IPS DF 19.7 (cell line): ENCODE measurements at places on chromosomes 11 and 22.

DNA sequence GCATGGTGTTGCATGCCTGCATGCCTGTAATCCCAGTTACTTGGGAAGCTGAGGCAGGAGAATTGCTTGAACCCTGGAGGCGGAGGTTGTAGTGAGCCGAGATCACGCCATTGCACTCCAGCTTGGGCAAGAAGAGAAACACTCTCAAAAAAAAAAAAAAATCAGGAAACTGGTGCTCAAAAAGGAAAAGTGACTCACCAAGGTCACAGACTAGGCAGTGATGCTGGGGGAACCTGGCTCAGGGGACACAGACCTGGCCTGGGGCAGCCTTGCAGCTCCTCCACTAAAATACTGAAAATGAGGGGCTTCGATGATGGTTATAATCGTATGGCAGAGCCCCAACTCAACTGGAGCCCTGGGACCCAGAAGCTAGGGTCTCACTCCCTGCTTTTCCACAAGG, 8.1 kb upstream of the SLC35E4 start:
- no peak for DNase-seq

- no peak for DNase-seq
Observed at GRCh38 chr11:2825889-2826678, 59.5 kb downstream of the CDKN1C start.

- peak; percentile 72 for DNase-seq
Observed at GRCh38 chr11:63838150-63838677, 696 bp upstream of the MARK2 start.

- no peak for DNase-seq
Observed at GRCh38 chr11:93611836-93612677, 49.4 kb upstream of the CEP295 start.

GRCh38 chr22:49948116-49948957, 12.2 kb upstream of the PIM3 start:
- DNase-seq = no peak

DNA sequence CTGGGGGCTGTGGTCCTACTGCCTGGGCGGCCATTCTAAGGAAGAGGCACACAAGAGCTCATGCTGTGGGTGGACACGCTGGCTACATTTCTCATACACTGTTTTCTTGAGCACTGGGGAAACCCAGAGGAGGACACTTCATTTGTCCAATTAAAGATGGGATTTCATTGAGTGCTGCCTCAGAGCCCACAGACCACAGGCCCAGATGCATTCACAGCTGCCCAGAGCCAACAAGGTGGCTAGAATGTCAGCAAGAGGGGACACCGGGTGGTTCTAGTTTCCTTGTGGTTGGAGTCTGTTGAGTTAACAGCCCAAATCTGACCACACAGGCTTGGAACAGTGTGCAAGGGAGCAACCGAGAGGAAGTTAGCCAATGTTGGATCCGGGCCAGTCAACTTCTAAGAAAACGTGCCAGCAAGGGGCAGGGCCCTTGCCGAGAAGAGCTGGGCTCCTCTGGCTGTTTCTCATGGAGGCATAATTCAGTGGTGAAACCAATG, 35.0 kb upstream of the SORL1 start:
- no peak for DNase-seq

GRCh38 chr11:23680488-23681230, 816.2 kb upstream of the LUZP2 start:
- no peak for DNase-seq

GRCh38 chr11:99535406-99535805, 514.7 kb downstream of the CNTN5 start:
- DNase-seq = no peak

DNA sequence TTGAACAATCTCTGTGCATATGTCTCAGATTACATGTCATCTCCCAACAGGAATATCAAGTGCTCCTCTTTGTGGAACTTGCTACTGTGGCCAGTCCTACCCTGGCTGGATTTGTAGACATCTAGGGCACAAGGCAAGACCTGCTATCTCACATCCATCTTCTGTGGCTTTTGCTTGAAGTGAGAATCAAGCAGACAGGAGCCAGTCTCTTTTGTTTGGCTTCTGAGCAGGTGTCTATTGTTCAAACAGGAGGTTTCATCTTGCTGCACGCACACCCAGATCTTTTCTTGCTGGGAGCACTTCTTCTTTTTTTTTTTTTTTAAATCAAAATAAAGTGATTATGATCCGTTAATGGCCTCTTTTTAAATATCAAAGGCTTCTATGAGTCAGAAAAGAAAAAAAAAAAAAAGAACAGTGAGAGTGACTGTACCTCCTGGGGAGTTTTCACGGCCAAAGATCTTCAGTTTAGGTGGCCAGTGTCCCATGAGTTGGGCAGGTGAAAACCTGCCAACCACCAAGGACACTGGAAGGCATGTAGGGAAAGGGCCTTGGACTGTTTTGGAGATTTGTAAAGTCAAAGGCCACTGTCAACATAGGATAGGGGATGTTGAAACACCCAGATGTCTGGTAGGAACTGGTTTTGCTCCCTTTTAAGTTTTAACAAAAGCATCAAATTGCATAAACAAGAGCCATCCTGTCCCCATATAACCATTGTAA, 78.1 kb downstream of the CD44 start:
- no peak for DNase-seq

GRCh38 chr11:19953909-19954308, 206.4 kb downstream of the DBX1 start:
- no peak for DNase-seq

DNA sequence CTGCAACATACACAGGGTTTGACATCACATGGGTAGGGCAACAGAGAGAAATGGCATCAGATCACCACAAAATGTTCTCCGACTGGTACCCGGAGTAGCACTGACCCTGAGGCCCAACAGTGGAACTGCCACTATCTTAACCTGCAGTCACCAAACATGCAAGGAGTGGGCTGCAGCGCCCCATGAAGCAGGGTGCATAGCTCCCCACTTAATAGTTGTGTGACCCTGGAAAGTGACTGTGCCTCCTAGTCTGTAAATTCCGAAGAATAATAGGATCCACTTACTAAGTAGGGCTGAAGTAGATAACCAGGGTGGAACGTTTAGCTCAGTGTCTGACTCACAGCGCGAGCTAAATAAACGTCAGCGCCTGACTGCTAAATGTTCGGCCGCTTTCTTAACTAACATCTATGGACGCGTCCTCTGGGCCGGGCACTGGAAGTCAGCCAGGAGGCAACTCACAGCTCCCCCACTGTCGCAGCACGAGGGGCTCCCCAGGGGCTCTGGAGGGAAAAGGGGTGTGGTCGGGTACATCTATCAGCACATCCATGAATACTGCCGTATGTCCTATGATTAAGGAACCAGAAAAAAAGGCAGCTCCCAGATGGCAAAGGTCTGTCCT, 777 bp downstream of the LTO1 start:
- DNase-seq = no peak

DNA sequence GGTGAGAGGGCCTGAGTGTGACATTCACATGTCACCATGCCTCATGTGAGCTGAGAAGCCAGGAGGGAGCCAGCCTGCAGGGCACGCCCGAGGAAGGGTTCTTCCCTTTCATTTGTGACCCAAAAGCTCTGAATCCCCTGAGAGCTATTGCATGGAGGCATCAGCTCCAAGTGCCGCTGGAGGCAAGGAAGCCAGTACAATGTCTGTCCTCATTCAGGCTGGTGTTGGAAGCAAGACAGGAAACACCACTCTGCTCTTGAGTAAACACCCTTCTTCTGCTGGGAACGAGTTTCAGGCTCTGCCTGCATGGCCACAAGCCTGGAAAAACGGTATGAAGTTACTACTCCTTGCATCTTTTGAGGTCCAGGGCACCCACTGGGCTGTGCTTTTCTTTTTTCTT, 83.8 kb upstream of the LARGE1 start:
- DNase-seq = no peak

- no peak for DNase-seq
Observed at GRCh38 chr11:66322732-66323427, 6.0 kb upstream of the CD248 start.

- DNase-seq = no peak
Observed at GRCh38 chr11:122023614-122024250, 92.3 kb downstream of the BLID start.

- DNase-seq = no peak
Observed at GRCh38 chr11:72777755-72778278, 16.0 kb downstream of the STARD10 start.

- DNase-seq = no peak
Observed at GRCh38 chr11:22666325-22666687, at the start of gene GAS2. GAS2 (plus strand) TSS chr11:22666611; CDS start chr11:22674870, 8,259 bp downstream.

- no peak for DNase-seq
Observed at GRCh38 chr11:124878759-124879492, 13.7 kb downstream of the ROBO3 start.

GRCh38 chr11:12453243-12453642, 75.9 kb downstream of the PARVA start:
- DNase-seq = no peak

DNA sequence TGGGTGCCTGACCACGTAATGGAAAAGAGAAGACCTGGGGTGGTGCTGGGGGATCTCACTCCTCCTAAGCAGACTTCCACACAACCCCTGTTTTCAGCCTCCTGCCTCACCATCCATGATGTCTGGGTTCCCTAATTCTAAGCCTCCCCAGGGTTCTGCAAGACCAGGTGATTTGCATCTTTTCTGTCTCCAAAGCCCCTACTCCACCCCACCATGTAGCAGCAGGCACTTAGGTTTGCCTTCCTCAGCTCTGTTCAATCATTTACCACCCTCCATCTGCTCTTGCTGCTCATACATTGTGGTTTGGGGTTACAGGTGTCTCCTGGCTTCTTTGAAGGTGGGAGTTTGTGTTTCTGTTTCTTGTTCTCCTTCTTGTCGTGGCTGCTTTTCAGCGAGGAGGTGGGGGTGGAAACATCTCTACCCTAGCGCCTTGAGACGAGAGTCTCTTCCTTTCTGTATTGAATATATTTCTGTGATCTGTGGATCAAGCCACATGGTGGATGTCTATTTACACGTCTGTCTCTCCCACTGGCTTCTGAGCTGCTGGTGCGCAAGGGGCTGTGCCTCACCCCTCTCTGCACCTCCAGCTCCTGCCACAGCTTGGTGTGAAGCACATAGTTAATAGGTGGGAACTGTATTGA, 6.6 kb upstream of the SSTR3 start:
- DNase-seq = no peak

DNA sequence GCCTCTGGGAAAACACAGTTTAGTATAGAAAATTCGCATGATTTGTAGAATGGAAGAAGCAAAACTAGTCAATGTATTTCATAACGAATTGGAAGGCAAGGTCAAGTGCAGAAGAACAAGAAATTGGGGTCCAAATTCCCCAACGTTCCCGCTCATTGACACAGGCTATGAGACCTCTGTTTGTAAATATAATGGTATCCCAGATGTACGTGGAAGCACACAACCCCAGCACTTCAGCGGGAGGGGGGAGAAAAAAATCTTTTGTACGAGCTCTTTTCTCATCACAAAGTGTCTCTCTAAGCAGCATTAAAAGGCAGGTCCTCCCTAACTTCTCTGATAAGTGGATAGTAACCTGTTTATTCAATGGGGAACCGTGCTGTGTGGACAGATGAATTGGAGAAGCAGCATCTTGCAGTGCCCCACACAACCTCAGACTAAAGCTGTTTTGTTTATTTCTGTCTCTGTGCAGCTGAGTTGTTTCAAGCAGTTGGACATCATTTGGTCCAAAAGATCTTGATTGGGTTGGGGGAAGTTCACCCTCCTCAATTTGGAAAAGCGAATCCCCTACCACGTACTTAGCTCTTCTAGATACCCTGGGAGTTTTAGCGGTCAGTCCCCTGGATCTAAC, 1.1 kb upstream of the GAB2 start:
- DNase-seq = no peak

DNA sequence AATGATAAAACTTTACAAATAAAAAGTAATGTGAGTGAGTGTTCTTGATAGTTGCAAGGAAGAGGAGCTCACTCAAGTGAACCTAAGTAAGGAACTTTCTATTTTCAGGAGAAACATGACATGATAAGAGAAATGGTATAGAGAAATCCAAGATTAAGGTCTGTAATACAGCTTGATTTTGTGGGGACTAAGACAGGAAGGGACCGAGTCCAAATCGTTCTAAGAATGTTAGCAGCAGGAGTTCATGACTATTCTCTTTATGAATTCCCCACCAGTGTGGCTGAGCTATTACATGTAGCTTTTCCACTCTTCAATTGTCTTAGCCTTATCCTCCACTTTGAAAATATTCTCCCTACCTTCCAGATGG, 698.6 kb upstream of the ARHGAP42 start:
- DNase-seq = no peak

GRCh38 chr11:59601788-59602187, 13.8 kb downstream of the OSBP start:
- no peak for DNase-seq

- no peak for DNase-seq
Observed at GRCh38 chr11:15107730-15108515, 6.8 kb upstream of the INSC start.

DNA sequence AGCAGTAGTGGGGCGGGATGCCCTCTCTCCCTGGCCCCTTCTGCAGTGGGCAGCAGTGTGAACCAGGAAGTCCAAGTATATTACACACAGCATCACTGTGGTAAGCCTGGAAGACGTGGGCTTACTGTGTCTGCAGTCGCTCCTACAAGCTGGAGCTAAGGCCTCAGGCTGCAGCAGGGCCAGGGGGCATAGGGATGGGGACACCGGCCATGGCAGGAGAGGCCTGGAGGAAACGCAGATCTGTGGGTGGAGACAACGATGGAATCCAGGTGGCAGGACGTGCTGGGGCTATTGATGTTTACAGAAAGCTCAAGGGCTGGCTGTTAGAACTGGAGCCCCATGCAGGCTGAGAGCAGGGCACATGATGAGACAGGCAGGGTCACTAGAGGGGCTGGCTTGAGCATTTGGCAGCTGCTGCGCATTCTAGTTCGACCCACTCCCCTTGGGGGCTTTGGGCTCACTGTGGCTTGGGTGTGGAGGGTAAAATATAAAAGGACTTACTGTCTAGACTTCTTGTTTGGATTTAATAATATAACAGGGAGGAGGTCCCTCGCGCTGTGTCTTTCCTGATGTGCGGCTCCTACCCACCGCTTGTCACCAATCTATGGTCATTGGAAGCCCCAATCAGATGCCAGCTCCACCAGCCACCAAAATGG, 539.5 kb downstream of the TBC1D22A start:
- no peak for DNase-seq

DNA sequence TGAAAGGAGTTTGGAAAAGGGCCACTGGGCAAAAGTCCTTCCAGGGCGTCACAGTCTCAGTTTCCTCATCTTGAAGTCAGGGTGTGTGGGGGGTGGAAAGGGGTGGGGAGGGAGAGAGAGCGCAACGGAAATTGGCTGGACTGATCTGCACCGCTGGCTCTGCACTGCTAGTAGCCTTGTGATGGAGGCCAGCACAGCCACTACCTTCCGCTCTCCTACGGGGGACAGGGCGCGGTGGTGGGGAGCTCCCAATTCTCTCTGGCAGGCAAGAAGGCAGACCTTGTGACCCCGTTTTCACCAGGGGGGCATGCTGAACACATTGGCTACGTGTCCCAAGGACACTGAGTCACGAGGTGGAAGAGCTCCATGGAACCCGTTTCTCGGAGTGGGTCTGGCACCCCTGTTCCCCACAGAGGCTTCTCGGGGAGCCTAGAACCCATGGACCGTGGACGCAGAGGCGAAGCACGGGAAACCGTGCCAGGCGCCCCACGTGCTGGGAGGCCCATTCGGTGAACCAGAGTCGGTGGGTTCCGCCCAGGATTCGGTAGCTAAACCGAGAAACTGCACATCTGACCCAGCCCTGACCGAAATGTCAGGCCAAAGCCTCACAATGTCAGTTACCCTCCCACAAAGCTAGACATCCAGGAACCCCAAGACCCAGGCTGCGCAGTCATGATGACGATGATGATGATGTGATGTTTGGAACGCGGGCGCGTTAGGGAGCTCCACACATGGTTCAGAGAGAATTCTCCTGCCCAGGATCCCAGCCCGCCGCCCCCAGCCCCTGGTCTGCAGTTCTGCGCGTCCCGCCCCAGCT, 28.3 kb upstream of the WNT11 start:
- DNase-seq = no peak

GRCh38 chr11:3138178-3139085, 26.7 kb downstream of the OSBPL5 start:
- no peak for DNase-seq
